Fibroblast of skin of left biceps (primary cell): ENCODE measurements at places on chromosomes 7 and 10.

DNA sequence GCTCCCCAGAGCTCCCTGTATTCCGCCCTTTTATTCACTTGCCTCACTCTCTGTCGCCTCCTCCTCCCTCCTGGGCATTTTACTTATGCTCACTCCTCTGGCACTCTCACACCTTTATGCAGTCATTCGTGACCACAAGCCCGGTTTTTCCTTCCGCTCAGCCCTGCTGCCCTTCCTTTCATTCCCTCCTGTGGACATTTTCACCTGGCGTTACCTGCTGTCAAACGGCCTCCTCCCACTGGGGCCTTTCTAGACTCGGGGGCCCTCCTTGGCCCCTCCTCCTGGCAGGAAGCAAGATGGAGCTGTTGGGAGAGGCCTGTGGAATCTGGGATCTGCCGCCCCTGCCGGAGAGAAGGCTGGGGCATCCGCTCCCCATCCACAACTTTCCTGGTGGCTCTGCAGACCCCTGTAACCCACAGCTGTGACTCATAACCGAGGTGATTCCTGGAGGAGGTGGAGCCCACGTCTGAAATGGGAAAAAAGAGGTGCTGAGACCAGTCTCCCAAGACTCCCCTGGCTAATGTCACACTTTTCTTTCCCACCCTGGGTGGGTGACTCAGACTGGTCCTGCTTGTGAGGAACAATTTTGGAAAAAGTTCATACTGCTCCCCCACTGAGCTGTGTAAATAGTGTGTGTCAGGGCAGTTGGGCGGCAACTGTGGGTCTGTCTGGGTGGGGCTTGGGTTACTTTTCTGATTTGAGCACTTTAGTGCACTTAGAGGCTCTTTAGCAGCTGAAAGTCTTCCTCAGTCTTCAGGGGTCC is 1.2 kb downstream of the VCL start:
- DNase-seq = peak; percentile 56

DNA sequence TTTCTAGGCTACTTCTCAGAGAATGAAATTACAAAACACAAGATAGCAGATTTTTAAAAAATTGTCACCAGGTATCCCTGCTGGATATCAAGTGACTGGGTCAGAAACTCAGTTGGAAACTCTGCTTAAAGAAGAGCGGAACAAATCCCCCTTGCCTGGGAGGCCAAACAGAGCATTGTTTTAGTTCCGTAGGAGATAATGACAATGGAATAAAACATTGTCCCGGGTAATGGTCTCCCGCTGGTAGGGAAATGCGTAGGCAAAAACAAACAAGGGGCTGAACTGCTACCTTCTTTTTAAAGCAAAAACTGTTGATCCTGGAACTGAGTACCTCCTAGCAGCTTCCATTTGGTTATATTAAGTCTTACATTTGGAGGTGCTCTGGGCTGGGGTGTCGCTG is 21.3 kb upstream of the VAX1 start:
- DNase-seq = no peak

- DNase-seq = no peak
These were observed 265.3 kb downstream of the TCERG1L start for GRCh38 chr10:131046194-131046593.

DNA sequence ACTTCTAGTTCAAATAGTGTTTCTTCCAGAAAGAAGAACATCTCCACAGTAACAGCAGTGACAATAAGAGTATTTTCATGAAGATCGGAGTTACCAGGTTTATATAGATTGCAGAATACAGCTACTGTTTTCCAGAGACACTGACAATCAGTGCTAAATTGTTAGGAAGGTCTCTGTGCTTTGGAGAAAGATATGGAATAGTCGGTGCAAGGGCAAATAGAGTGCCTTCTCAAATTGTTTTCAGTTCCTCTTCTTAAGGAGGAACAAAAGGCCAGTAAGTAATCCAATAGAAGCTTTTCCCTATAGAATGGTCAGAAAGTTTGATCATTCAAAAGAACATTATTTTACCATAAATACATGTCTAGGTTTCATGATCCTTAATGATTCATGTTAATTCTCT is 2.6 kb upstream of the KIAA1217 start:
- DNase-seq = no peak

DNA sequence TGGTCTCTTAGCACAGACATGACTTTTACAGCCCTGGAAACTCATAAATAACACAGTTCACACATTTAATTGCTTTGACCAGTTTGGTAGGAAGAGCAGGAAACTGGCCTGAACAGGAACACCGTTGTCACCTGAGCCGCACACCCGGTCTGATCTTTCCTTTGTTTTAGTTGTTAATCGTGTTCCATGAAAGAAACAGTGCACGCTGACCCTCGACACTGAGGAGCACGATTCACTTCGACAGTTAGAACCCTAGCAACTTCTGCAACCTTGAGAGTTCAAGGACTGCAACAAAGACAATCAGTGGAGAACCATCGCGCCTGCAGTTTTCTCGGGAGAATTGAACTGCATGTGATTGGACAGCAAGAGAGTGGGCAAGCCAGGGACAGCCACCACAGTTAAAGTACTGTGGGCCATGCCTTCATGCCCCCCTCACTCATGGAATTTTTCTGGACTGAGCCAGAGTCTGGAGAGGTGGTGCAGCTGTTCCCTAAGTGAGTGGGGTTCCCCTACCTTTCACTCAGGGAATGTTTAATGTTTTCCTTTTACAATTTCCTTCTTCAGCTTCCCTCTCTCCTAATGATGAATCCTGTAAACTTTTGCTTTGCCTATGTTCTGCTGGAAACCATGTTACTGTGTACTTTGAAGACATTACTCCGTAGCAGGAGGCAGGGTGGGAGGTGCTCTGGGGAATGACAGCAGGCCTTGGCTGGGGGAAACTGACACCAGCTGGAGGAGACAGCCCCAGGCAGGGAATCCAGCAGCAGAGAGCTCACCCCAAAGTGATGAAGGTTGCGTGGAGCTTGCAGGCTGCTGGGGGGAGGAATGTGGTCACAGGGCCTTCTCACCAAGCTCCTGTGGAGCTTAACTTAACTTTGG is 198.7 kb downstream of the ZNF438 start:
- no peak for DNase-seq

DNA sequence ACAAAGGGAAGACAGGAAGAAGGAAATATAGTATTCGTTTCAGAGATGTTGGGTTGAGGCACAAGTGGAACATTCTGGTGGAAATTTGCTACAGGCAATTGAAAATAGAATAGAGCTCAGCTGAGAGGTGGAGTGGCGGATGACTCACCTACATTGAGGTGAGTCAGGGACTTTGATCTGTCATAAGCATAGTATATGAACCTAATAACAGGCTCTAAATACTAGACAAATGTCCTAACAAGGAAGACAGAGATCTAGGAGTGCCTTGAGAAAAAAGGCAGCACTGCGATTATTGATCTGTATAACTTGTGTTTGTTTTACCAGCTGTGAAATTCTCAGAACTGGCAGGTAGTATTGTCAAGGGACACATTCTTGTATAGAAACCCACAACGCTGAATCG is 907 bp upstream of the IFRD1 start:
- DNase-seq = no peak

DNA sequence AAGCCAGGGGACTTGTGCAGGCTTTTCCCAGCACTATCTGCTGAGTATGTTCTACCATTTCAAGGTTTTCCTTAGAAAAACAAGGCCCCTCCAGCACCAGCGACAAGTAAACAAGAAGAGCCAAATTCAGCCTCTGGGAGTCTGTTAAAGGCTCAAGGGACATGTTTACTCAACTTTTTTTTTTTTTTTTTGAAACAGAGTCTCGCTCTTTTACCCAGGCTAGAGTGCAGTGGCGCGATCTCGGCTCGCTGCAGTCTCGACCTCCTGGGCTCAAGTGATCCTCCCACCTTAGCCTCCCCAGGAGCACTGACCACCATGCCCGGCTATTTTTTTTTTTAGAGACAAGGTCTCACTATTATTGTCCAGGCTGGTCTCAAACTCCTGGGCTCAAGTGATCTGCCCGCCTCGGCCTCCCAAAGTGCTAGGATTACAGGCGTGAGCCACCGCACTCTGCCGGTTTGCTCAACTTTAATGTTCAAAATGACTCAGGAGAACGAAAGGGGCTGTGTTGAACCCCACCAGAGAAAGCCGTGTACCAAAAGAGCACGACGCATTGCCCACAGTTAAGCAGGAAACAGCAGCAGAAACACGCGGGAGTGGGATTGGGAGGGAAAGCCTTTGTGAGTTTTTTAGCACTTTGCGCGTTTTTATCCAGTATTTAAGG is 772 bp downstream of the PRDX3 start:
- DNase-seq = no peak

GRCh38 chr7:137836113-137836509 is 10.7 kb downstream of the DGKI start:
- no peak for DNase-seq

DNA sequence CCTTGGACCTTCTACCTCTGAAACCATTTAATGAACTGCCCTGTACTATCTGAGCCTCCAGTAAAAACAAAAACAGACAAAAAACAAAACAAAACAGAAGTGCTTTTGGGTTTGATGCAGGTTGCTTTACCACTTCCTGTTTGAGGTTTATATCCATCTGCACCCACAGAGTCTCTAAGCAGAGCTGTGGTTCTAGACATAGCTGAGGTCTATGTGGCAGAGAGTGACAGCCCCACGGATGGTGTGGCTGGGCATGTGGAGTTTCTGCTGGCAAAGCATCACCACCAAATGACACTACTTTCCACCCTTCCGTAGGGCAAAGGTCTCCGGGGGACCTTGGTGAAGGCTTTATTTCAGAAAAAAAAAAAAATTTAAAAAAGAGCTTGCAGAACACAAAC is 754.2 kb downstream of the GRID1 start:
- no peak for DNase-seq

- DNase-seq = no peak
These were observed 1252.3 kb downstream of the TYW1 start for GRCh38 chr7:68248973-68249372.

- DNase-seq = no peak
These were observed 1.4 kb downstream of the PHYHIPL start for GRCh38 chr10:59177836-59178235.

- DNase-seq = no peak
These were observed 94.4 kb downstream of the JAZF1 start for GRCh38 chr7:28086198-28086597.

GRCh38 chr10:70417568-70417967 is 13.6 kb downstream of the EIF4EBP2 start:
- DNase-seq = no peak

DNA sequence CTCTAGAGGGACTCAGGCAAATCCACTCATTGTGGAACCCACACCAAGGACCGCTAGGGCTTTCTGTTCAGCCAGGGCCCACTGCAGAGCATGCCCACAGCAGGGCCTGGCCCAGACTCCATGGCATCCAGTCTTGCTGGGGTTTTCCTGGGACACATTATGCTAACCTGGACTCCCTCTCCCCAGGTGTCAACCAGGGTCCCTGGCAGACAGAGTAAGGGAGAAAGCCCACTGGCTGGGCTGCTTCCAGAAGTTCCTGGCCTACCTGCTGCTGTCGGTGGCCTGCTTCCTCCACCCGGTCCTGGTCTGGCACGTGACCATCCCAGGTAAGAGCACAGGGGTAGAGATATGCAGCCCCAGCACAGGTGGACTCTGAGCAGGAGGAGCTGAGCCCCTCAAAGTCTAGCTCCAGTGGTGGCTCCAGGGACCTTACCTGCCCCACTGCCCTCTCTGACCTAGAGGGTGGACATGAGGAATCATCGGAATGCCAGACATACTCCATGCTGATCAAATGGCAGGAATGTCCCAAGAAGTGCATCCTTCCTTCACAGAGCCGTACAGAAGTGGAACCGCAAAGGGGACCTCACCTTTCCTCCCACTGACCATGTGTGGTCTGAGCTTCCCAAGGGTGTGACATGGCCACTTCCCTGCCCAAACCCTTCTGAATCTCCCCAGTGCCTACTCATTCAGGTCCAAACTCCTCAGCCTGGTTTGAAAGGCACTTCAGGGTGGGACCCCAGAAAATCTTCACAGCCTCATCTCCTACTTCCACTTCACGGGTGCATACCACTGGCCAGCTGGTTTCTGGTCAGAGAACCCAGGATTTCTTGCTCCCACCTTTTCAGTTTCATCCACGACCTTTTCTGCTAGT is 22.5 kb downstream of the TMEM72 start:
- DNase-seq = no peak

- no peak for DNase-seq
These were observed 99.8 kb upstream of the SVIL start for GRCh38 chr10:29734640-29734961.

DNA sequence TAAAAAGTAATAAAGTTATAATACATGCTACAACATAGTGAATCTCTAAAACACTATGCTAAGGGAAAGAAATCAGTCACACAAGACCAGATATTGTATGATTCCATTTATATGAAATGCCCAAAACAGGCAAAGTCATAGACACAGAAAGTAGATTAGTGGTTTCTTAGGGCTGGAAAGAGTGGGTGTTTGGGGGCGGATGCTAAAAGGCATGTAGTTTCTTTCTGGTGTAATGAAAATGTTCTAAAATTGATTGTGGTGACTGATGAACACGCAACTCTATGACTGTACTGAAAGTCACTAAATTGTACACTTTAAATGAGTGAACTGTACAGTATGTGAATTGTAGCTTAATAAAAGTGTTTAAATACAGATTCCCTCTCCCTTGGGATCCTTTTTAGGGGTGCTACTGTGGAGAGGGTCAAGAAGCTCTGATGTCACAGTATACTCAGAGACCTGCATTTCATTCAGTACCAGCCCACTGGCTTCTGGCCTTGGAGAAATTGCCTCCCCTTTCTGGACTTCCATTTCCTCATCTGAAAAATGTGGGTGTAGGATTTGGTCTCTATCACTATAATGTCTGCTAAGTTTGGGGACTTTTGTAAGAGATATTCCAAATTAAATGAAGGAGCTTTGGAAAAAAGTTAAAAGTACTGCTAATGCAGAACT is 46.4 kb downstream of the AOAH start:
- DNase-seq = no peak

DNA sequence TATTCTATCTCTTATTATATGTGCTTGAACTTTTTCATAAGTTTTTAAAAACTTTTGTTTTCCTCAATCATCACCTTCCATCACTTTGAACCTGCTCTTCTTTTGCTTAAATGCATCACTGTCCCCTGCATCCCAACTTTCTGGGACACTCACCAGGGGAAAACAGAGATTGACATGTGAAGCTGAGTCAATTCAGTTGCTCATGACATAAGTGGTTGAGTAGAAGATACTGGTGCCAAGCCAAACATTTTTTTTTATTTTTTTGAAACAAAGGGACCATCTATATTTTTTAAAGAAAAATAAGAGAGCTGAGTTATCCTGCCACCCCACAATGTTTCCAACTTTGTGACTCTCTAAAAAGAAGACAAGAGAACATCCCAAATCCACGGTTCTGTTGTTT is 61.8 kb upstream of the AHR start:
- no peak for DNase-seq

GRCh38 chr7:144892761-144893160 is 56.9 kb upstream of the TPK1 start:
- no peak for DNase-seq

- DNase-seq = no peak
These were observed 125.8 kb downstream of the EGFR start for GRCh38 chr7:55144333-55145317.

- no peak for DNase-seq
These were observed 55.2 kb upstream of the GSDME start for GRCh38 chr7:24812305-24812945.

DNA sequence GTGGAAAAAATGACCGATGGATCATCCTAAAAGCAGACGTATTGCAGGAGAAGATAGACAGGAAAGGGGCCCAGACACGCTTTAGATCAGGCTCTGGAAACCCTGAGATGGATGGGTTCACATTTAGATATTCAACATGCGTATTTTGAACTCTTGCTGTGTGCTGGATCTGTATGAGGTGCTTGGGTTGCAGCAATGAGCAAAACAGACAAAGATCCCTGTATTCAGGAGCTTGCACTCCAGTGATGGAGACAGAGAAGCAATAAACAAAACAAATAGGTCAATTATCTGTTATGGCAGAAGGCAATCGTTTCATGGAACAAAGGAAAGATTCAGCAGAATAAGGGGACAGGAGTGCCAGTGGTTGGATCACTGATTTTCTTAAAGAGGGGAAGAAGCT is 201.9 kb upstream of the AGK start:
- DNase-seq = no peak
